Posterior vena cava (tissue), 2 donors: ENCODE measurements at places on chromosomes 12 and 14. TPM values are rescaled to one million over a fixed set of nuclear protein-coding genes. Genes with fewer than 3 reads are reported as not detected.

- DNase-seq = no peak
Measured at GRCh38 chr14:101127224-101127623, 223.7 kb upstream of the RTL1 start.

DNA sequence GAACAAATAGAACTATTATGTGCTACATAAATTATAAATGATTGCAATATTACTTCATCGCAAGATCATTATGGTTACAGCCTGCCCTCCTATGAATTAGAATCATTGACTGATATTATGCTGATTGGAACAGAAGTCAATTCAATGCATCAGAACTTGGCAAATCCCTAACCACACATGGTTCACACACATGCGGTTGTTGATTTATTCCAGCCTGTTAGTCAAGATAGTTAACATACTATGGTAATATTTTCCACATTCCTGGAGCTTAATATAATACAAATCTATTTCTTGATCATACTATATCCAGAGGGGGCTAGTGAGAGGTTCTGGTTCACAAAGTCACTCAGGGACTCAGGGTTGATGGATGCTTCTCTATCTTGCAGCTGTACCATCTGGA is 9.7 kb upstream of the CACNA1C start:
- no peak for DNase-seq

- peak; percentile 87 for DNase-seq
Measured at GRCh38 chr14:73789989-73790581, 61.5 kb upstream of the PTGR2 start.

DNA sequence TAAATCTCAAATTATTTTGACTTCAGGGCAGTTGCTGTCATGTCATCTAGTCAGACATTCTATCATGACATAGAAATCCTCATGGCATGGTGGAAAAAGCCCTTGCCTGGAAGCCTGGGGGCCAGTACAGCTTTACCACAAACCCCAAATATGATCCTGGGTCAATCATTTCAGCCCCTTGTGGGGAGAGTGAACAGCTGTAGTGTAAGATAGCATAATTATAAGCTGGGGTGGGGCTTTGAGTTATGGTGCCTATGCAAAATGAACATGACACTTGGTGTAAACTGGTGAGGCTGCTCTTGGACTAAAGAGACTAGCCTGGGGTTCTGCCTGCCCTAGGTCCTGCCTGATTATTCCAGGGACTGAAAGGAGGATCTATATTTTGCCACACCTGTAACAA is 207.7 kb upstream of the DDHD1 start:
- DNase-seq = no peak

Gene E2F7
- 0.09 TPM for total RNA-seq

DNA sequence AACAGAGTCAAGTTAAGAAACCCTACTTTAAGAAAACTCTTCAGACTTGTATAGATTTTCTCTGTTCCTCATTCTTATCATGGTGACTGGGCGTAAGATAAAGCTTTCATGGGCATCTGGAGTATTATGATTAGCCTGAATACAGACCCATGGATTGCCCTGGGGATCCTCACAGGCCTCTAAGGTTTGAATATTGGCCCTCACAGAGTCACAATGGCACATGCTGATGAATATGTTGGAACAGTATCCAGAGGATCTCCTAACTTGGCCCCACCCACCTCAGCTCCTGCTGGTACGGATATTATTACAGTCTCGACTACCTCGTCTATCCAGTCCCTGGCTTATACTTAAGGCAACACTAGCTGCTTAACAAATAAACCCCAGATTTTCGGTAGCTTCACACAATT is 8.1 kb downstream of the OSBPL8 start:
- DNase-seq = no peak

DNA sequence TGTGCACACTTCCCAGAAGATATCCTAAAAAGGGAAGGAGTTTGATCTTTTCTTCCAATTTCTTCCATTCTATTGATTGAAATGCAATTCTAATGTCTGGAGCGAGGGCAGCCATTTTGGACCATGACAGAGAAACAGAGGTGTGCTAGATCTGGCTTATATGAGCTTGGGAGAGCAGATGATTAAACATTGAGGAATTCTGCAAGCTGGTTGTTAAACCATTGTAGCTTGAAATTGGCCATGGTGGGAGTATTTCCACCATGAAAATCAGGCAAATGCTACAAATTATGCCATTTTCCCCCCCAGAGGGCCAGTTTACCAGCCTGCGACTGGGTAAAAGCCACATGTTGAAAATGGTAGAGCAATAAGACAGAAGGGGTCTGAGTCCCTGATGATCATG is 155.0 kb downstream of the PAWR start:
- no peak for DNase-seq

Gene MIP
- total RNA-seq = not detected

- DNase-seq = peak; percentile 89
Measured at GRCh38 chr14:94601884-94602391, 10.3 kb upstream of the SERPINA3 start.

- no peak for DNase-seq
Measured at GRCh38 chr14:75011356-75011994, 8.8 kb downstream of the EIF2B2 start.
